H7 (cell line): ENCODE measurements at places on chromosomes 16 and 17. TPM values are rescaled to one million over a fixed set of nuclear protein-coding genes. Genes with fewer than 3 reads are reported as not detected.
A peak's percentile ranks its signal among the peaks of the same experiment; 100 is the strongest.

WFIKKN1 gene
- 4.5 and 5.5 TPM in 2 replicates for total RNA-seq

DNA sequence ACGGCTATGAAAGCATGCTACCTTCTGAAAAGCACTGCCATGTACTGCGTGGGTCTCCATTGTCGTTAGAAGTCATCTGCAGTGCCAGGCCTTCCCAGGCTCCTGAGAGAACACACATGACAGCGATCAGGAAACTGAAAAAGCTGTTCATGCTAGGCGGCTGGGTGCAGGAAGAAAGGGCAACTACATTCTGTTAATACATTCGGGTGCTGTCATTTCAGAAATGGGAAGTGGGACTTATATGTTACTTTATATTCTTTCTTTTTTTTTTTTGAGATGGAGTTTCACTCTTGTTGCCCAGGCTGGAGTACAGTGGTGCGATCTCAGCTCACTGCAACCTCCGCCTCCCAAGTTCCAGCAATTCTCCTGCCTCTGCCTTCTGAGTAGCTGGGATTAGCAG lies 19.9 kb downstream of the CFAP20 start:
- DNase-seq = no peak

DNA sequence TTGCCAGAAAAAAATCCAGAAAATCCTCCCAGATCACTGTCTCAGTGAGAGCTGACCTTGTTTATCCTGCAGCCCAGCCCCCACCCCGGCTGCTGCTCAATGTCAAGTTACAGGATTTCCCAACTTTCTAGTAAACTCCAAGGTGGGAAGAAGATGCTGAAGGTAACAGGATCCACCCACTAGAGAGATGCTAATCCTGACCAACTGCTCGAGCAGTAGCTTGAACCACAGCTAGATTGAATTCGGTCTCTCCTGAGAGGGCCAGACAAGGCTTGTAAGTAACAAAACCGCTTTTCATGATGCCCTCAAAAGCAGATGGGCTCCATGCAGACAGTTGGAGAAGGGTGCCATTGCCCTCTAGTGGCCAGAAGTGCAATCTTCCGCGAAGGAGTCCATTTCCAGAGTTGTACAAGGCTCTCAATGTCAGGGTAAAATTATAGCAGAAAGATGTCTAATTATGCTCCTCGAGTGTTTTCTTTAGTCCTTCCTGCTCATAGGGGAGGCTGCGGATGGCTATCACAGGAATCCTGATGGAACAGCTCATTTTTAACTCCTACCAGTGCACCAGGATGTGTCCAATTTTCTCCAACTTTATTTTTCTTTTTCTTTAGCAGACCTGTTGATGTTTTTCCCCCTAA lies 3.9 kb downstream of the CDH11 start:
- DNase-seq = peak; percentile 49

DNA sequence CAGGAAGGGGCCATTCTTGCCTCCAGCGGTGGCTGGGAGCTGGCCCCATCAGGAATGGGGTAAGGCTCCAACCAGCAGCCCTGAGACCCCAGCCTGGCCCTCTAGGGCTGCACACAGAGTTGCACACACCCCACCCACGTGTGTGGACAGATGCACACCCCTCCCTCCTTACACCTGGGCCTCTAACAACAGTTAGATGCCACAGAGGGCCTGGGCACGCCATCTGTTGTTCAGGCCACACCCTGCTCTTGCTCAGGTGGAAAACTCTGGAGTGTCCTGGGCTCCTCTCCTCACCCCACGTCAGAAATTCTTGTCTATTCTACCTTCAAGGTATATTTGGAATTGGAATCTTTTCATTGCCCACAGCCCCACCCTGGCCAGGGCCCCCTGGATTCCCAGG lies 13.3 kb upstream of the RAI1 start:
- DNase-seq = no peak

DNA sequence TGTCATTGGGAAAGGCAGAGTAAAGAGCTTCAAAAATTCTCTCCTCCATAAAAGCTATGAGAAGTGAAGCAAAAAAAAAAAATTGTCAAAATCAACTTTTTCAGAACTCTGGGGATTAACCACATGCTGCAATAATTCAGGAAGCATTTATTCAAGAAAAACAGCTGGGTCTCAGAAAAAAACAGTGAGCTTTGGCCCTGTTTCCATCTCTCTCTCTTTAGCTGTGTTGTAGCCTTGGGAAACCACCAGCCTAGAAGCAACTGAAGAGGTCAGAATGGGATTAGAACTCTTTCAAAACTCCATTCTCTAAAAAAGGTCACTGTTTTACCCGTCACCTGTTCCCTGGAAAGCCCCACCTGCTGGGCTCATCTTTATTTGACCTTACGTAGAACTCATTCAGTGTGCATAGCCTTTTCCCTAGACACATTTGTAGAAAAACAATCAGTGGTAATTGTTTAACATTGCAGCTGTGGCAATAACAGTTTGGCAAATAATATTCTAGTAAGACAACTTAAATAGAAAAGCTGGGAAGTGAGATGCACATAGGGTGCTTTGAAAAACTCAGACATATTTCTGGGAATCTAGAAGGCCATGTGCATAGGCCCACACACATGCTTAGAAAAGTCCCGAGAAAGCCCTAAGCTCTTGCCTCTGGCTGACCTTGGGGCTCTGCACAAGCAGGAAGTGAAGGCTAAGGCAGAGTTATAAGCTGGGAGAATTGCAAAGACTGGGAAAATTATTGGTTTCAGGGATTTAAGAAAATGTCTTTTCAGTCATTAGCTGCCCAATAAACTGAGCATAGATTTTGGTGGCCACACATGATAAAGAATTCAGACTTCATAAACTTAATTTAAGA lies 18.0 kb downstream of the SLC5A11 start:
- DNase-seq = no peak
